ENCODE measurements at places on chromosomes 1 and 21.

DNA sequence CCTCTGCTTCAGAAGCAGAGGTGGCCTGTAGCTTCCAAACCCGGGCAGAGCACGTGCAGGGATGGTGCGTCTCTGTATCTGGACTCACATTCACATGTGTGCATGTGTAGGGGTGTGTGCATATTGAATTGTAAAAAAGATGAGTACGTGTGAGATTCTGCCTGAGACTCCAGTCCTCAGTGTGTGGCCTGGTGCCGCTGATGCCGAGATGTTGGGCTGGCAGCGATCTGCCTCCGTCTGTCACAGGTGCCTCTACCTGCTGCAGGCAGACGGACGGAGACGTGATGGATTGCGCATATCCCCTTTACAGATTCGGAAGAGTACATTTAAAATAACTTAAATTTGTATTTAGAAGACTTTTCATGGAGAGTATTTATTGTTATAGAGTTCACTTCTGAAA lies 53.6 kb downstream of the ADARB1 start:
- no peak for DNase-seq

DNA sequence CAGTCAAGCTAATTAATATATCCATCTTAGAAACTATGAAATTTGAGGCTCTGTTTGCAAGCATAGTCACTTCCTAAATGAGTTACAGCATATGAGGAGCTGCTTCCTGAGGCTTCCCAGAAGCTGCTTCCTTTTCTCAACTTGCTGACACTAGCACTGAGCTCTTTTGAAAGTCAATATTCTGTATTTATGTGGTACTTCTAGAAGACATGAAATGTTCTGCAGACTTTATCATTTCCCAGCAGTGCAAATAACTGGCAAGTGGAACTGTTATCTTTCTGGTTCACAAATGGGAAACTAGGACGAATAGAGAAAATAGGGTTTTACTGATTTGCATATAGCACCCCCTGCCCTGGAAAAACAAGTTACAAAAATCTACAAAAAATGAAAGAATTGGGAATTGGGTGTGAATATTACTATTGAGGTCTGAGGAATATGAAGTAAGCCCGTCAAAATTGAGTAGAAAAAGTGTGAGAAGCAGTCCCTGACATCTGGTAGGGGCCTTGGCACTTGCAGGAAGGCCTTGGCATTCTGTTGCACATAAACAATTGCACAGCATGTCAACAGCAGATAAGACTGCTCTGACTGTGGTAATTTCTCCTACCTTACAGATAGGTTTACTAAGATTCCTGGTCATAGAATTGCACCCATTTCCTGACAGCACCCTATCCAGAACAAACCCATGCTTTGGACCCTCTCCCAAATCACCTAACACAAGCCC lies 7.1 kb downstream of the GIPC2 start:
- no peak for DNase-seq

DNA sequence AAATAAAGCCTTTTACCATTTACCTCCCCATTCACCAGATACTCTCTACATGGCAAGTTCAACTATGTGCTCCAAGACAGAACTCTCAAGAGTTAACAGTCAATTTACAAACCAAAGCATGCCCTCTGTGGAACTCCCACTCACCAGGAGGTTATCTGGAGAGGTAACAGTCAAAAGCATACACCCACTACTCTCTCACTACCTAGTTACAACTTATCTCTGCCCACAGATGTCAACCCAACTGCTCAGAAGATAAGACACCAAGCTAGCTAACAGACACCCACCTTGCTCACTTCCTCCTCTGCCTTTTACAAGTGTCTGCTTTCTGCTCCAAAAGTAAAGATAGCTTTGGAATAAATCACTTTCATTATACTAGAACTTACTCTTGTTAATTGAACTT lies 131.0 kb downstream of the TRIM33 start:
- no peak for DNase-seq

DNA sequence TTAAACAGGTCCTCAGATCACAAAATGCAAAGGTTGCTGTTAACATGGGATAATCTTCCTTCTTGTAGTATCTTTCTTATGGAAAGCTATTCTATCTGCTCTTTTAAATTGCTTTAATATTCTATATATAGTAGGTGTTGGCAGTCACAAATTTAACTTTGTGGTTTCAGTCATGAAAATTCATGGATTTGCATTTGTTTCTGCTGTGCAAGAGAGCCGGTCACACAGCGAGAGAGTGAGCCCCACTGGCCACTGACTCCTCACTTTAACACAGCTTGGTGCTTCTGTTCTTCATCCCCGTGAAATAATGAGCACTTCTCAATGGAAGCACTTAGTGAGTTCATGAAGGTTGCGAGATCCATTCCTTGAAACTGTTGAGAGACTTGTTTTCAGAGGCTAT lies 18.1 kb upstream of the BMP8A start:
- DNase-seq = no peak

DNA sequence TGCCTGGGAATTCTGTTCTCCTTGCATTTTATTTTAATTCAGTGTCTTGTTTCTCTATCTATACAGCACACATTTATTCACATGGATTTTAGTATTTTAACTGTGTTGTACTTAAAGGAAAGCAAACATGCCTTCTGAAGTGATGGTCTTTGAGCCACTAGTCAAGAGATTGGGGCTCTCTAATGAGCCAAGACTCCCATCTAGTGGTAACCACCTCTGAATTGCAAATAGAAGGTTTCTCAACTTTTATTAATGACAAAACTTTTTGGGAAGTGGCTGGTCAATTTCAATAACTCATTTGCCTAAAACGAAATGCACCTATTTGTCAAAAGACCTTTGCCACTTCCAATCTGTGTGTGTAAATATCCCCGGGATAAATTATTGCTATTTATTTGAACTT lies 199.6 kb downstream of the LTN1 start:
- DNase-seq = no peak

DNA sequence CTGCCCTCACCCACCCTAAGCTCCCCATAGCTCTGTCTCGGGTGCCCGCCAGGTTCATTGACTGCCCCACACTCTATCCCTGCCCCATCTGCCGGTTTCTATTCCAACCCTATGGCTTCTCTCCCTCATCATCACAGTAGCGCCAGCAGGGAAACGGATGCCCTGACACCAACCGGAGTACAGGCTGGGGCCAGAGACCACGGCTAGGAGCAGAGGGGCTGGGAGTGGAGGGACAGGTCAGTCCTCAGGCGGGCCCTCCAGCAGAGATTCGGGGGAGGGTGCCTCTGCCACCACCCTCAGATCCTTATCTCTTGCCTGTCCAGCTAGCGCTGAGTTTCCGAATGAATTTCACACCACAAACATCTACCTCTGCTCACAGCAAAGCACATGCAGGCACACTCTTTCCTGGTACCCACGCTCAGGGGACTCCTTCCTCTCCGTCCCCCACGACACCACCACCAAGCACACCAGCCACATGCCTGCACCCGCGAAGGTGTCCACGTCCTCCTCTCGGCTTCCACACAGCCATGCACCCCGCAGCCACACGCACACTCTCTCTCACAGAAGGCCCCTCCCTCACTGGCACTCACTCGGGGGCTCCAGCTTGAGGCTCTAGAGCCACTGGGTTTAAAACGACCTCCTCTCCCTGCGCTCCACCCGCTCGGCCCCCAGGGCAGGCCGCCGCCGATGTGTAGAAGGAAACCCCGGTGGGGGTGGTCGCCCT lies 7.2 kb downstream of the TAL1 start:
- no peak for DNase-seq

GRCh38 chr1:41434748-41435449 lies 49.6 kb downstream of the EDN2 start:
- no peak for DNase-seq

GRCh38 chr1:36386265-36387140 lies 779 bp upstream of the STK40 start:
- peak; percentile 64 for DNase-seq

DNA sequence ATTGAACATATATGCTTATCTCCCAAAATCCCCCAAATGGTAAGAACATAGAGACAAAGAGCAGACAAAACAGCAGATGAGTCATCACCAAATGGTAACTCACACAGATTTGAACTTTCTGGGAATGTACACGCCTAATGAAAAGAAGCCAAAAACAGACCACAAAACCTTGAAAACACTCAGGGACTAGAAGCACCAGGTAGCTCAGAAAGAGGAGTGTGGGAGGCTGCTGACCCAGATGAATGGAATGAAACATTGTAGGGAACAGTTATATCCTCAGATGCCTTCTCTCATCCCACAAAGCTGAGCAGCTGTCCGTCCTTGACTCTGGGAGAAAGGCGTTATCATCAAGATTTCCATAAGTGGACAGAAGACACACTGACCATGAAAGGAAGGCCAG lies 307.0 kb upstream of the USP25 start:
- DNase-seq = no peak

- DNase-seq = no peak
Measured at GRCh38 chr21:44767834-44768831, 33.5 kb downstream of the UBE2G2 start.

GRCh38 chr1:114224196-114224907 lies 70.7 kb upstream of the SYT6 start:
- no peak for DNase-seq

DNA sequence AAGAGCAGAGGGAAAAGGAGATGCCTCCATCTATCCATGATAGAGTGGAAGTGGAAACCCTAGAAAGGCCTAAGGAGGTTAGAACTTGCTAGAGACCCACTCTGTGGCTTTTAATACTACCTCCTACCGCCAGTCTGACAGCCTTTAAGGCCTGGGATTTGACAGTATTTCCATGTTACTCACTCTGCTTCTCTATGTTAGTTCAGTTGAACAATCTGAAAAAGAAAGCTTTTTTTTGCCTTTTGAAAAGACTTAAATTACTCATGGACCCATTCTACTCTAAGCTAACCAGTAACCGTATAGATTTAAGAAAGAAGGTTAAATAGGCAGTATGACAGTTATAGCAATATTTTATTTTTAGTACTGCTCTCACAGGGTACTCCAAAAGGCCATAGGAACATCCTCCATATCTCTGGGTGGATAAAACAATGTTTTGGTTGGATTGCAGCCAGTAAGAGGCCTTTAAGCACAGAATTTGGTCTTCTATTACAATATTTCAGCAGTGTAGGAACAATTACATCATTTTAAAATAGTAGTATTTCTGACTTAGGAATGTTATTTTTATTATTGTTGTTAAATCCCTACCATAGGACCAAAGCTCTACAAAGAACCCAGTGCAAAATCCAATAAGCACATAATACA lies 15.9 kb upstream of the GPR25 start:
- no peak for DNase-seq

DNA sequence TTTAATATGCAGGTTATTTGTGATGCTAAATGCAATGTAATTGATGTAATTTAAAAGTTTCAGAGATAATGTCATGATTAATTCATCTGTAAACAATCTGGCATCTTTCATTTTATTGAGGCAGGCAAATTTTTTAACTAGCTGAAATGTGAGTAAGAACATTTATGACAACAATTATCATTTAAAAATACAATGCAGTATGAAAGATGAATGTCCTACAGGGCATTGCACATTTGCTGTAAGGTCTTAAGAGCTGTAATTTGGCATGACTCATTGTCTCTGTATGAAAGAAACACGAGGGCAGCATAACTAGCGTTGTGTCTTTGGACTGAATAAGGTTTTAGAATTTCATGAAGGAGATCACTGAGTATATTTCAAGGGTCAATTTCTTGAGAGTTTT lies 642.8 kb downstream of the PLA2G4A start:
- DNase-seq = no peak

DNA sequence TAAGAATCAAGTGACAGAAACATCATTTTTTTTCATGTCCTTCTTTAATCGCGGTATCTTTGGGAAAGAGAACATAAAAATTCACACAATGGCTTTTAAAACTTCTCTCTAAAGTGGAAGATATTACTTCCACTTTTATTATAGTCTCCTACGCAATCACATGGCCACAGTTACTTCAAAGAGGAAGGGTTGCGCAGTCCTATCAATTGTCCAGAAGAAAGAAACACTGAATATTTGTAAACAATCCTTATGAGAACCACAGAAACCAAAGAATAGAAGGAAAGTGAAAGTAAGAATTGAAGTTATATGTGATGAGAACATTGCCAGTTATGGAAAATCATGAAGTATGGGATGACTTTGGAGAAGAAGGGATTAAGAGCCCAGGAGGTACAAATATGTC lies 32.6 kb downstream of the CFH start:
- no peak for DNase-seq

- DNase-seq = no peak
Measured at GRCh38 chr1:1359664-1360468, 1.5 kb upstream of the MXRA8 start.

GRCh38 chr1:48472638-48473037 lies 634 bp upstream of the SPATA6 start:
- no peak for DNase-seq

- no peak for DNase-seq
Measured at GRCh38 chr1:227893300-227893948, 54.3 kb downstream of the WNT9A start.

DNA sequence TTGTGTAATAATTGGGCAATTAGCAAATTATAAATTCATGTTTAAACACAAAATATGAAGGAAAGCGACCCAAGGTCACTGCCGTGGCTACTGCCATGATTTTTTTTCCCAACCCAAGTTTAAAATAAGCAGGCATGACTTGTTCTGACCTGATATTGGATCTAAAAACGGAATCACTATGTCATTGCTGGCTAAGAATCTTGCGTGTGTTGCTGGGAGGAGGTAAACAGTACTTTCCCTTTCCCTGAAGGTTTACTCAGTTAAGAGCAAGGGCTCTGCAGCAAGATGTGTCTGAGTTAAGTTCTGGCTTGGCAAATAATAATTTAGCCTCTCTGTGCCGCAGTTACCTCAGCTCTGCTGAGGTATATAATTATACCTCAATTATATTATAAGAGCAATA lies 125.7 kb upstream of the L1TD1 start:
- DNase-seq = no peak

GRCh38 chr1:67713057-67713846 lies 28.3 kb downstream of the GADD45A start:
- no peak for DNase-seq

DNA sequence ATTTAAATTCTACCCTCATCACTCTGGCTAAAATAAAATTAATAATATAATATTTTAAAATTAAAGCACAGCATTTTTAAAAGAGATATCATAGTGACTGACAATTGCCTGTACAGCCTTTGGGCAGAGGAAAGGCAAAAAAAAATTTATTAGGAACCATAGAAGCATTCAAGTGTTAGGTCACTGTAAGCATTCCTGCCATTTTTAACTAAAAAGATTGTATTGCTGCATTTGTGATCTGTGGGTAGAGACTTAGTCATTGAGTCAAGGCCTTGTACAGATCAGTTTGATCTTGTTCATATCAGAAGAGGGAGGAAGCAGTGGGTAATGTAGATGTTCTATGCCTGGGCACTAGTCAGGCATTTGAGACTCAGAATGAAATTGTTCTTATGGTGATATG lies 109.9 kb downstream of the LYPLAL1 start:
- no peak for DNase-seq

- DNase-seq = no peak
Measured at GRCh38 chr1:201395936-201396335, 3.2 kb downstream of the LAD1 start.

GRCh38 chr1:207031632-207032264 lies 808 bp downstream of the C1orf116 start:
- no peak for DNase-seq

DNA sequence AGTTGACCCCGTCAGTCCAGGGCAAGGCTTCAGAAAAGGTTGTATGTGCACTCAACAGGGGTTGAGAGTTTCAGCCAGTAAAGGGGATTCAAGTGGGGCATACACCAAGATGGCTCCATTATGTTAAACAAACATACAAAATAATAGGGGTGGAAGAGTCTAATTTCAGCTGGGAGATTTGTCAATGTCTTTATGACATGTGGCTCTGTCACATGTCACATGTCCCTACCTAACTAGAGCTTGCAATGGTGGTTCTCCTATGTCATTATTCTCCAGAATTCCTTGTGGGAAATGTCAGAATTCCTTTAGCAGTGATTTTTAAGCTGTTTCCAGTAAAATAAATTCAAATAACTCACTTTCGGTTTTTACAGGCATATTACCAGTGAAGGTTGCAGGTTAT lies 392.0 kb upstream of the ADGRL4 start:
- no peak for DNase-seq
